Stimulated activated naive CD8-positive, alpha-beta T cell treated with anti-CD3 and anti-CD28 coated beads, Interleukin-15, amount 100 ng/mL, for 72 hours (primary cell): ENCODE measurements at places on chromosomes 4 and X.

DNA sequence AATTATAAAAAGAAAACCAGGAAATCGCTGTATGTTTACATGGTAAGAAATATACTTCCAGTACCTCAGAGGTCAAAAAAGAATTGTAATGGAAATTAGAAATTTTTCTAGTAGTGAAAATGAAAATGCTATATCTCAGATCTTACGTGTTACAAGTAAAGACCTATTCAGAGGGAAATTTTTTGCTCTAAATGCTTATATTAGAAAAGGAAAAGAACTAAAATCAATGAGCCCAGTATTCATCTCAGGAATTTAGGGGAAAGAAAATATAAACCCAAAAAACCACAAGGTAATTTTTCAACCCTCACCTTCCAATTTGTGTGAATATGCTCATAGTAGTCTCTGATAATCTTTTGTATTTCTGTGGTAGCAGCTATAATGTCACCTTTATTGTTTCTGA lies 145.6 kb downstream of the RAP1GDS1 start:
- no peak for DNase-seq

DNA sequence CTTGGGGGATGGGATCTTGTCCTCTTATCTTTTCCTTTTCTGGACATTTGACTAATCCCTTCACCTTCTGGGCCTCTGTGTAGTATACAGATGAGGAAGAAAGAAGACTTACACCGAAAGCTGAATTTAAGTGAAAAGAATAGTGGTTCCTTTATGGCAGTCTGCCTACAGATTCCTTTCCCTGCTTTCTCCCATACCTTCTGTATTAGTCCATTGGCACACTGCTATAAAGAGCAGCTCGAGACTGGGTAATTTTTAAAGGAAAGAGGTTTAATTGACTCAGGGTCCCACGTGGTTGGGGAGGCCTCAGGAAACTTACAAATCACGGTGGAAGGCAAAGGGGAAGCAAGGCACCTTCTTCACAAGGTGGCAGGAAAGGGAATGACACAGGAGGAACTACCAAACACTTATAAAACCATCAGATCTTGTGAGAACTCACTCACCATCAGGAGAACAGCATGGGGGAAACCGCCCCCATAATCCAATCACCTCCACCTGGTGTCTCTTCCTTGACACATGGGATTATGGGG lies 34.0 kb upstream of the CD38 start:
- no peak for DNase-seq

DNA sequence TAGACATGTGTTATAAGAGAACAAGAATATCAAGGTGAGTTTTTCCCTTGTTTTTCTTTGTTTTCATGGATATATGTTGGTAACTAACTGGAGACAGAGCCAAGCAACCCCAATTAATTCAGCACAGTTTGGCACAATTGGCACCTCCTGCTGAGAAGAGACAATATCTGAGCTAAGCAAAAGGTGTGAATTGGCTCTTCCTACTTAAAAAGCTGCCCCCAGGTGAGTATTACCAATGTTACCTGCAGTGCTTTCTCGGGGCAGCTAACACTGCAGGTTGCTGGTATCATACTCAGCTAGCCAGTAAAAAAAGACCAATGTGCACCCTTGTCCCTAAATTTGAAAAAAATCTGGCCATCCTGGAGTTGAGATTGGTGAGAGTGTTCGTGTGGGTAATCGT lies 871.2 kb upstream of the TENM3 start:
- DNase-seq = no peak

DNA sequence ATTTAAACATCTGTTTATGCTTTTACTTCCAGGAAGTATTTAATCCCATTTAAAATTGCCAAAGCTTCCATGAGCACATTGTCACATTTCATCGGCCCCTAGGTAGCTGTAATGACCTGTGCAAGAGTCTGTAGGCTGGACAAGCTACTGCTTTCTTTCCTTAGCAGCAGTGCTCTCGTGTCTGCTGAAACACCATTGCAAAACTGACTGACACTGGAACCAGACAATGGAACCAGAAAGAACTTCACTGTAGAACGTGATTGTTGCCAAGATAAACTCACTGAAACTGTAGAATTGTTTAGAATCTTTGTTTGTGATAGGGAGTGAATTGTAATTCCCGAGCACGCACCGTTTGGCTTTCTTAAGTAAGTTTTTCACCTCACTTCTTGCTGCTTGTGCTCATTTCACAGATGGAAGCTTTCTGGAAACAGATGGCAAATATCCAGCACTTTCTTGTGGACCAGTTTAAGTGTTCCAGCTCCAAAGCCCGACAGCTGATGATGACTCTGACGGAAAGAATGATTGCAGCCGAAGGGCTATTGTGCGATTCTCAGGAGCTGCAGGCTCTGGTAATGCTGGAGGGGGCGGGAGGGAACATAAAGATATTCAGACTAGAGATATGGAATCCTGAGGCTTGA lies 36.9 kb downstream of the EVC start:
- no peak for DNase-seq

DNA sequence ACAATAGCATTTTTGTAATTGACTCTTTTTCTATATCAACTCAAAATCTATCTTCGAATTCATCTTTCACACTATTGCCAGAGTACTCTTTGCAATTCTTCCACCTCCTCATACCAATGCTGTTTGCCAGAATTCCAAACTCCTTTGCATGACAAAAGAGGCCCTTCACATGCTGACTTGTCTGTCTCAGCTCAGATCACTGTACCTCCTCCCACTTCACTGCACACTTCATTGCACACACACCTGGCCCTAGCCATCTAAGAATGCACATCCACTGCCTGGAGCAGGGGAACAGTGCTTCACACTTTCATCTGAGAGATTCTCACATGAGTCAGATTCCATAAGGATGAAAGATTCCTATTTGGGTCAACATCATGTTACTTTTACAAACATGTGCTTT lies 56.5 kb downstream of the PRDM5 start:
- no peak for DNase-seq

- no peak for DNase-seq
These were observed 98.6 kb downstream of the PPP2R2C start for GRCh38 chr4:6373541-6374410.

DNA sequence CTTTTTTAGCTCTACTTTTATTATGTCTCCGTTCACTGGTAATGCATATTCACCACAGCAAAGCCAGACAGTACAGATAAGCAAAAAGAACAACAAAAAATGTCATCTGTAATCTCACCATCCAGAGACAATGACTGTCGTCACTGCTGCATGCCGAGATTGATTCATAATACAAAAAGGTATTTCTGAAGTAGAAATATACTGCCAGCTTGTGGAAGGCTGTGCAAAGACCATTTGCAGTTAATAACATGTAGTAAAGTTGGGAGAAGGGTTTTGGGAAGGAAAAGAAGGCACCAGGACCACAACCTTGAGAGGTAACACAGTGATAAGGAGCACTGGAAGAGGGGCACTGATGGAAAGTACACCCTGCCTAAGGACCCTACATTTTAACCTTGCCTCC lies 223.0 kb upstream of the ZIC3 start:
- DNase-seq = no peak

GRCh38 chr4:8185930-8186329 lies 13.2 kb upstream of the SH3TC1 start:
- DNase-seq = no peak
